Hematopoietic multipotent progenitor cell (in vitro differentiated cells): ENCODE measurements at places on chromosomes 1 and 21. TPM values are rescaled to one million over a fixed set of nuclear protein-coding genes. Genes with fewer than 3 reads are reported as not detected.

DNA sequence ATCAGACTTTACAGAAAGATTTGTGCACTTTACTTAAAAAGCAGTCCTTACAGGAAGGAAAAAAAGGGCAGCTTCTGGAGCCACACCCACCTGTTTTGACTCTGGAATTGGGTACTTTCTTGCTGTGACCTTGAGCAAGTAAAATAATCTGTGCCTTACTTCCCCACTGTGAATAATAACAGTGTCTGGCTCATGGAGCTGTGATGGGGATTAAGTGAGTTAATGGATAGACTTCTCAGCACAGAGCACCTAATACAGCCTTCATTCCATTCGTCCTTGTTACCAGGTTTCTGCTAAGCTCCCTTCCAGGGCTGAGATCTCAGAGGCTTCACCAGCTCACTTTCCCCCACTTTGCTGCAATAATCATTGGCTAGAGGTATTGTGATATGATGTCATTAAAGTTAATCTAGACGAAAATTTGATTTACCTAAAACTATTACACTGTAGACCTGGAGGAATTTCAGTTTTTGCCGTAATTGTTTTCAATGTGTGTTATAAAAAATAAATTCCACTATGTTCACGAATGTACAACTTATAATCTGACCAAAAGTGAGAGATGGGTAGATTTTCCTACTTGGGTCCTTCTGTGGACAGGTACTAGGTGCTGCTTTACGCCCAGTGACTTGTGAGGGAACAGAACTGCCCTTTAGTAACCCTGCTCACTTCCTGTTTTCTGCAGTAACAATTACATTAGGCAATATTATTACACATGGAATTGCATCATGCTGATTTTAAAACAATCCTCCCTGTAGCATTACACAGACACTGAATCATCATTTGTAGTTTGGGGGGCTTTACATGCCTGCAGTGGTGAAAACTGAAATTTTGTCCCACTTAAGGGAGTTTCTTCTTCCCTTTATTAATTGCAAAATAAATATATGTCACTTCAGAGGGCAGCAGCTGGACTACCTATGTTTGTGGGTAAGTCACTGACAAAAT lies 19.7 kb upstream of the ABCG1 start:
- DNase-seq: peak; percentile 63

TMCC2 gene
- total RNA-seq: 8.6 TPM

FCRL5 gene
- total RNA-seq: 1.1 TPM

DNA sequence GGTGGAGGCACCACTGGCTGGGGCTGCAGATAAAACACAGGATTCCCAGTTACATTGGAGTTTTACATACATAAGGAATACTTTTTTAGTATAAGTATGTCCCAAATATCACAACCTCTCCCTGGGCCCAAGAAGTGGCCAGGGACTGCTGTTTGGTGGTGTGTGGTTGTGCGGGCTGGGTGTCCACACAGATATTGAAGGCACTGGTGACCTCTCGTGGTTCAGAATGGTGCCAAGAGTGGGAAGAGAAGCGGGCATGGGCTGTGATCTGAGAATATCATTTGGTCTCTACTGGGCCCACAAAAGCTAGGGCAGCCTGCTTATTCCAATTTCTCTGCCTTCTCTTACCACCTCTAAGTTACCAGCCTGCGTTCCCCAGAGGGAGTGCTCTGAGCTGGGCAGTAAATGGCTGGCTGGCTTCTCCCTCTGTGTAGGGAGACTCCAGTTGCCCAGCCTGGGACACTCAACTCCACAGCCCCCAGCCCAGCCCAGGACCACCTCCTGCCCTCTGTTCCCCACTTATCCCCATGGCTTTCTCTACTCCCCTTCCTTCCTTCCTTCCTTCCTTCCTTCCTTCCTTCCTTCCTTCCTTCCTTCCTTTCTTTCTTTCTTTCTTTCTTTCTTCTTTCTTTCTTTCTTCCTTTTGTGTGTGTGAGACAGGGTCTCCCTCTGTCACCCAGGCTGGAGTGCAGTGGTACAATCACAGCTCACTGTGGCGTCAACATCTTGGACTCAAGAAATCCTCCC lies 42.8 kb upstream of the RD3 start:
- DNase-seq: no peak

- no peak for DNase-seq
Measured at GRCh38 chr1:64240206-64240605, 36.8 kb downstream of the UBE2U start.

GJB3 gene
- under 0.01 TPM for total RNA-seq

ZBTB18 gene
- total RNA-seq: 23.7 TPM

GRCh38 chr1:33501309-33501708 lies 28.9 kb downstream of the ZSCAN20 start:
- DNase-seq: no peak
